ENCODE measurements at places on chromosomes 16 and 17.

DNA sequence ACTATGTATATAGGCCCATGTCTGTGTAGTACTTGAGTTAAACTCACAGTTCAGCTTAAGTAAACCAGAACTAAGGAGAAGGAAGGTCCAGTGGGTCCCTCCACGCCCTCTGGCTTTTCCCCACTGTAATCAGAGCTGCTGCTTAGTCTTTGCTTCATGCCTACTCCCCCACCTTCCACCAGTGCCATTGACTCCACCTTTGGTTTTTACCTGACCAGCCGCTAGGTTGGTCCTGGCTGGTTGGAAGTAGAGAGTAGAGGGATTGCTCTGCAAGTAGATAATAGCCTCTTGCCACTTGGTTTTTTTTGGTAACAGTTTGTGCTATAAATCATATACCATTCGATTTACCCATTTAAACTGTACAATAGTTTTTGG lies 22.8 kb upstream of the PHKG2 start:
- DNase-seq, result no peak

GRCh38 chr17:78428836-78429617 lies 50.6 kb downstream of the PGS1 start:
- no peak for DNase-seq

GRCh38 chr16:69496376-69496775 lies 69.4 kb upstream of the NFAT5 start:
- no peak for DNase-seq

DNA sequence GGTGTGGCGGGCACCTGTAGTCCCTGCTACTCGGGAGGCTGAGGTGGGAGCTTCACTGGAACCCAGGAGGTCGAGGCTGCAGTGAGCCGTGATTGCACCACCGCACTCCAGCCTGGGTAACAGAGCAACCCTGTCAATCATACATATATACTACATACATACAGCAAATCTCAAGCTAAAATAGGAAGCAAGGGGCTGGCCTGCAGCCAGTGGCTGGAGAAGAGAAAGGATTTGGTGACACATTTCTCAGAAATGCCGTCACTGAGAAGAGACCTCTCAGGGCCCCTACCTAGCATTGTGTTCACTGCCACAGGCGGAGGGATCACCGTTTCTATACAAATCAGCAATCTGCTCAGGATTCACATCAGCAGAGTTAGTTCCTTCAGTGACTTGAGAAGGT lies 16.9 kb downstream of the NARF start:
- DNase-seq, result no peak

GRCh38 chr16:75305364-75306098 lies 54.1 kb upstream of the BCAR1 start:
- peak; percentile 58 for DNase-seq

All from AML-193 (cell line).